ENCODE measurements at places on chromosomes 6 and 20.

DNA sequence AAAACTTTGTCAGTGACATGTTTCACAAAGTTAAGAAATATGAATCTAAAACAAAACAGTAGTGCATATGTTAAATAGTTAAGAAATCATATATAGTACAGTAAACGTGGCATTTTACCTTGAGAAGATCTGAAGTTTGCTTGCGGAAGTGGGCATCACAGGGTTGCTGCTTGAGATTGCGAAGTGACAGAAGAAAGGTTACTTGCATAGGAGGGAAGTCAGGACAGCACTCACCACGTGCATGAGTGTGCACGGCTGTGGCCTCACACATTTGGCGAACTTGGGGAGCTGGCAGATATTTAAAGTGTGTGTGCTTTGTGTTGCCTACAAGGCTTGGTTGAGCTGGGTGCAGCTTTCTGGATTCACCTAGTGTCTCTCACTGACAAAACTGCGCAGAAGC lies 431.5 kb upstream of the ARID1B start:
- DNase-seq, result no peak

DNA sequence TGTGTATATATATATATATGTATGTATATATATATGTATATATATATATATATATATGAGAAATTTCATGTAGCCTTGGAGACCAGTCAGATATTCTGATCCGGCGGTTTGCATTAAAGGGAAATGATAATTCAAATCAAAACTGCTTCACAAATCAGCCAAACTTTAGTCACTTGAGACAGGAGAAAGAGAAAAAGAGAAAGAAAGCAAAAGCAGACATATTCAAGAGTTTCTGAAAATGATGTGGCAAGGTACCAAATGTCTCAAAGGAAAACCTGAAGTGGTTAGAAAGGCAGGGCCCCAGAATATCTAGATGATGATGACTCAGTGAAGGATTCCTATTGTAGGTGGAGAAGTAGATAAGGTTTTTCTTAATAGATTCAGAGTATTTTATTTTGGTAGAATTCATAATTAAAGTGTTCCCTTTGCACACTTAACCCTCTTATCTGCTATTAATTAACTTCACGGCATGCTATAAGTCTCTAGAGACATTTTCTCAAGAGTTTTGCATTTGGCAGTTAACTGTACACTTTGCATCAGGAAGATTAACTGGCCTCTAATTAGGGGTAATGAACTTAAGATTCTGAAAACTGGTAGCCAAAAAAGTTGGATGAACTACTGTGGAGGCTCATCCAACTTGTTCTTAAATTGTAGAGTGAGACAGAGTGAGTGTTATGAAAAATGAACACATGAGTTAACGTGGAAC lies 50.1 kb upstream of the ASF1A start:
- DNase-seq, result peak; percentile 10

DNA sequence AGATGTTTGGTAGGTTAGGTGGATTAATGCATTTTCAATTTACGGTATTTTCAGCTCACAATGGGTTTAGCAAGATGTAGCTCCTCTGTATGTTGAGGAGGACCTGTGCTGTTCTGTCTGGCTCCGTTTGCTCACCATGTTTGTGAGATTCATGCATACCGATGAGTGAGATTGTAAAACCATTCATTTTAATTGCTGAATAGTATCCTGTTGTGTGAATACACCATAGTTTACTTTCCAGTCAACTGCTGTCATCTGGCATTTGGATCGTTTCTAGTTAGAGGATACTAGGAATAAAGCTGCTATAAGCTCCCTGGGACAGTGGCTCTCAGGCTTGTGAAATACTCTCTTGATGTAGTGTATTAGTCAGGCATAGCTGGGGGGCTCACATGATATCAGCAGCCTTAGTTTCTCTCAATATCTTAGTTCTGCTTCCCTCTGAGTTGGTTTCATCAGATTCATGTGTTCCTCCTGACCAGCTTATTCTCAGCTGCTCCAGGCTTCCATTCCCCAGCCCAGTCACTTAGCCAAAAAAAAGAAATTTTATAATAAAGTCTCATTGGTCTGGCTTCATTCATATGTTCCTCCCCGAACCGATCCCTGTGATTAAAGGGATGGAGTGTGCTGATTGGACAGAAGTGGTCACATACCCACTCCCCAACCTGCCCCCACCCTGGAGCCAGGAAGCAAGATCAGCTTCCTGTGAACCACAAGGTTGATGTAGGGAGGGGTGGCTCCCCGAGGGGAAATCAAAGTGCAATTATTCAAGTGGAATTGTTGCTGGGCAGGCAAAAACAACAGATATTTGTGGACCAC lies 10.9 kb upstream of the B4GALT5 start:
- no peak for DNase-seq

- DNase-seq, result no peak
Observed at GRCh38 chr6:106083618-106084017, 2.5 kb upstream of the PRDM1 start.

- no peak for DNase-seq
Observed at GRCh38 chr20:33840160-33840559, 29.0 kb downstream of the CHMP4B start.

GRCh38 chr20:35506872-35507638 lies 22.4 kb downstream of the C20orf173 start:
- no peak for DNase-seq

DNA sequence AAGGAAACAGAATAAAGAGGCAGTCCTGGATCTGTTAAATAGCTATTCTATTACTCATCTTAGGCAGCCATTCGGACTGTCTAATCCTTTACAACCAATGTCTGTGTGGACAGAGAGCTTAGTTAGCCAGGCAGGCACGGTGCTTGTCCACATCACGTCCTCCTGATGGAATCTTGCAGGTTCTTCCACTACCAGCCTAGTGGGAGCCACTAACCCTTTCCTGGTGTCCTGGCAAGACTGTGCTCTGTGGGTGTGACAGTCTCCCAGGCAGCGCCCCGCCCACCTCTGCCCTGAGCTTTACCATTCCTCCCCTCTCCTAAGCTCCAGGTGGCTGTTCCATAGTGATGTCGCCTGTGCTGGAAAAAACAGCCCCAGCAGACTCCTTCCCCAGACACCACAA lies 78.3 kb upstream of the CLDN20 start:
- peak; percentile 20 for DNase-seq

GRCh38 chr6:150606168-150606591 lies 6.5 kb downstream of the PLEKHG1 start:
- no peak for DNase-seq

All from stimulated activated CD4-positive, alpha-beta T cell treated with anti-CD3 and anti-CD28 coated beads, Interleukin-12 subunit alpha, Interleukin-12 subunit beta, amount 100 ng/mL, for 48 hours (primary cell).